Activated naive CD4-positive, alpha-beta T cell treated with Interleukin-2 at 50 U/mL for 16 hours (primary cell): ENCODE measurements at places on chromosomes 12 and 14.

GRCh38 chr12:532908-533565, 73.3 kb downstream of the B4GALNT3 start:
- no peak for DNase-seq

- no peak for DNase-seq
These were observed 32.6 kb downstream of the COCH start for GRCh38 chr14:30906752-30907658.

- DNase-seq: peak; percentile 26
These were observed 8.6 kb downstream of the GIT2 start for GRCh38 chr12:109987615-109988014.

DNA sequence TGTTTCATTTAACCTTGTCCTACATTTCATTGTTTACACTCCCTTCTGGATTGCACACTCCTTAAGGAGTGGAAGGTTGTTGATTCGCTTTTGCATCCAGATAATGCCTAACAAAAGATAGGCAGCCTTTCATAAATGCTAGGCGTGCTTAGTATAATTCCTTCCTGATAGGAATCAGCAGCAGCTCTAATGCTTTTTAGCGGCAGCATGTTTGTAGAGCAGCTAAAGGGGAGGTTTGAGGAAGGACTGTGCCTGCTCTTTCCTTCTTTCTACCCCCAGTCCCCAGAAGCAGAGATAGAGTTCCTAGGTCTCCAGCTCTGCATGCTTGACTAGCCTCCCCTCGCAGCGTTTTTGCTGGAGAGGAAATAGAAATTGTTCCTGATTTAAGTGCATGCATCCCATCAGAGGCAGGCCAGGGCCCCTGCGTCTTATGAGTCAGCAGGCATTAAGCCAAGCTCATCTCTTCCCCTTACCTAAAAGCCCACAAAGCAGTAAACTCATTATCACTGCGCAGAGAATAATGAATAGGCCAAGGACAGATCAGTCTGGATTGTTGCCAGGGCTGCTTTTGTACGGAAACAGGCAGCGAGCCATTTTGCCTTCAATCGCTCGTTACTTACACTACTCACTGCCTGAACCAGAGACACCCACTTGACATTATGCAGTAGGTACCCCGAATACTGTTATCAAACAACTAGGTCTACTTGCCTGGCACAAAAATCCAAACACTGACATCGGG, 14.0 kb upstream of the TBPL2 start:
- no peak for DNase-seq

DNA sequence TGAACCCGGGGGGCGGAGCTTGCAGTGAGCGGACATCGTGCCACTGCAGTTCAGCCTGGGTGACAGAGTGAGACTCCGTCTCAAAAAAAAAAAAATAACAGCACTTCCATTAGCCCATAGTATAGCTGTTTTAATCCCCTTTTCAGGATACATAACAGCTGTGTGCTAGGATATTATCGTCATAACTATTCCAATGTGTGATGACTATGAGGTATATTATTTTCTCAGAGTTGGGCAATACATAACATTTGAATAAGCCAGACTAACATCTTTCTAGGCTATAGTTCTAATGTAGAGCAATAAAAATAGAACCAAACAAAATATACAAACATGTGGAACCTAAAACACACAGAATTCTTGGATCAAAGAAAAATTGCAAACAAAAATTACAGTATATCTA, 57.1 kb downstream of the MARK3 start:
- no peak for DNase-seq

DNA sequence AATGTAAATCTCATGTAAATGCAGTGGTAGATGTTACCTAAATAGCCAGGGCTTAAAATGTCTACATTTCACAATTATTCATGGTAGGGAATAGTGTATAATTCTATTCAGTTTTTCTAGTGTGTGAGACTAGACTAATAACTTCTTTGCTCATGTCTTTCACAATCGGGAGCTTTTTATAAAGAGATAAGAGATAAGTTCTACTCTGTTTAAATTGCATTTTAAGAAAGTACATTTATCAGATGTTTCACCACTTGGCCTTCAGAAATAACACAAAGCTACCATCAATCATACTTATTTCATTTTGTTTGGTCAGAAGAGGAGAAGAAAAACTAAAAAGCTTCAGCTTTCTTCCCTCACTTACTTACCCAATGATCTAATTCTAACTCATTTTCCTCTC, 725.5 kb upstream of the FLRT2 start:
- DNase-seq: no peak

DNA sequence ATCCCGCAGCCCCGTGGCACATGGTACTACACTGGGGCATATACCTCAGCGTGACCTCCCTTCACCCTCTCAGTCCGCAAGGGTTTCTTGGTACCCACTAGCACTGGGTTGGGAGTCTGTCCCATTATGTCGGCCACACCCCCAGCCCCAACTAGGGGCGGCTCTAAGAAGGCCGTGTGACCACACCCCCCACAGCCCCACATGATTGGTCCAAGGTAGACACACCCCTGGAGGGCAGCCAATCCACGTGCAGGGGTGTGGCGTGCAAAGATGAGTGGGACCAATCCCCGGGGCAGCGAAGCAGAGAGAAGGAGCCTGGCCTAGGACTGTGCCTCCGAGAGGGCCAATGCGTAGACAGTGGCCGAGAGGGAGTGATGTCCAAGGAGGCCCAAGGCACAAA, 34.6 kb upstream of the BEGAIN start:
- no peak for DNase-seq

DNA sequence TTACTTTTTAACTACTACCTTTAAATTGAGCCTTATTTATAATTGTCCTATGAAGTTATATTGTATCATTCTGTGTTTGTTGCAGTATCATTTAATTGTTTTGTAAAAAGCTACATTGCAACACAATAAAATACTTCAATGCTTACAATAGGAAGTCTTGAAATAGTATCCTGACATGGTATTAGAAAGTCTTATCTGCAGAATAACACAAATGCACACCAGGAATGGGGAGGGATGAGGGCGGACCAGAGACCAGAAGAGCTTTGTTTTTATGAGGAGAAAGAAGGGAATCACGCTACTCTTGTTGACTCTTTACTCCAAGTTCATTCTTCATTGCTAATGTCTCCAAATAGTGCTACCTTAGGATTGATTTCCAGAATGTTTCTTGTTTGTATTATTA, 120.2 kb downstream of the MON2 start:
- no peak for DNase-seq

GRCh38 chr12:101878243-101878821, 952 bp downstream of the DRAM1 start:
- DNase-seq: no peak

- no peak for DNase-seq
These were observed 39.9 kb upstream of the MDGA2 start for GRCh38 chr14:47715330-47715729.

GRCh38 chr14:36398463-36399291, 78.2 kb upstream of the MBIP start:
- DNase-seq: no peak

- DNase-seq: no peak
These were observed 196.6 kb downstream of the PCNX1 start for GRCh38 chr14:71103662-71104484.

GRCh38 chr12:77916276-77916675, 85.6 kb downstream of the NAV3 start:
- DNase-seq: no peak

GRCh38 chr12:12315838-12316237, 34.2 kb downstream of the MANSC1 start:
- DNase-seq: no peak

- DNase-seq: no peak
These were observed 157.7 kb upstream of the TBX3 start for GRCh38 chr12:114841557-114842251.

DNA sequence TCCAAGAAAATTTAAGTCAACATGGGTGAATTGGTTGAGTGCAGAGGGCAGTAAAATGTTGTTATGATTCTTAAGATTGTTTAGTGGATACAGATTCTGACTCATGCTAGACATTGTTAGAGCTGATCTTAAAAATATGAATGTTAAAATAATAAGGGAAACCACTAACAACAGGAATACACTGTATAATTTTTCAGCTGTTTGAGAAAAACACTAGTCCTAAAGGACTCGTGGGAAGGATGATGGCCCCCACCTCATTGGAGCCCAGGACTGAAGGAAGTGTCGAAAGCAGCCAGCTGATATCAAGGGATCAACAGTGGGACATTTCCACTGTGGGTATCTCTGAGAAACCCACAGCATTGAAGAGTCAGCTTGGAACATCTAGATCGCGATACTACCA, 82.9 kb upstream of the SCAF11 start:
- no peak for DNase-seq

- DNase-seq: no peak
These were observed 6.5 kb downstream of the NAB2 start for GRCh38 chr12:57095440-57095839.

GRCh38 chr12:30905463-30906009, 21.0 kb upstream of the TSPAN11 start:
- no peak for DNase-seq

- DNase-seq: no peak
These were observed 36.3 kb upstream of the PDZRN4 start for GRCh38 chr12:41151793-41152192.
